ENCODE measurements at places on chromosomes 11 and 22.

DNA sequence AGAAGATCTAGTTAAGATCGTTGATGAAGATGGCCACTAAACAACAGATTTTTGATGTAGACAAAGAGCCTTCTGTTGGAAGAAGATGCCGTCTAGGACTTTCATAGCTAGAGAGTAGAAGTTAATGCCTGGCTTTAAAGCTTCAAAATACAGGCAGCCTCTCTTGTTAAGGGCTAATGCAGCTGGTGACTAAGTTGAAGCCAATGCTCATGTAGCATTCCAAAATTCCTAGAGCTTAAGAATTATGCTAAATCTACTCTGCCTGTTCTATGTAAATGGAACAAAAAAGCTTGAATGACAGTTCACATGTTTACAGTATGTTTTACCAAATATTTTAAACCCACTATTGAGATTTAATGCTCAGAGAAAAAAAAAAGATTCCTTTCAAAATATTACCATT lies 492.6 kb downstream of the CNTN5 start:
- DNase-seq: peak; percentile 42

- DNase-seq: no peak
Measured at GRCh38 chr22:31106001-31106571, 1.3 kb downstream of the SELENOM start.

DNA sequence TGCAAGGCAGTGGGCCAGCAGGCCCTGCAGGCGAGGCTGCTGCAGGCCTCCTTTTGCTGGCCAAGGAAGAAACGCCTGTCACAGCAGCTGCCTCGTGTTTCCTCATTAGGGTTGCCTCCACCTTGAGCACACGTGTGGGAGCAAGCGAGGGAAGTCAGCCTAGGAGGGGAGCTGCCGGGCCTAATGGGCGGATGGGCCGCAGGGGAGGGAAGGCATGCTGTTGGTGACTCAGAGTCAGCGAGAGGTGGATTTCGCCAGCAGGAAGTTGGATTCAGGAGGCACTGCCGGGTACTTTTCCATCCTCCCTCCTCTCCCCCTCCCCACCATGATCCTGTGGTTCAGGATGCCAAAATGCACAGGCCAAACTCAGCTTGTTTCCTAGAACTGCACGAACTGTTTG lies 498.7 kb downstream of the METTL15 start:
- DNase-seq: peak; percentile 21

- DNase-seq: no peak
Measured at GRCh38 chr11:102577723-102578122, 47.2 kb upstream of the MMP7 start.

DNA sequence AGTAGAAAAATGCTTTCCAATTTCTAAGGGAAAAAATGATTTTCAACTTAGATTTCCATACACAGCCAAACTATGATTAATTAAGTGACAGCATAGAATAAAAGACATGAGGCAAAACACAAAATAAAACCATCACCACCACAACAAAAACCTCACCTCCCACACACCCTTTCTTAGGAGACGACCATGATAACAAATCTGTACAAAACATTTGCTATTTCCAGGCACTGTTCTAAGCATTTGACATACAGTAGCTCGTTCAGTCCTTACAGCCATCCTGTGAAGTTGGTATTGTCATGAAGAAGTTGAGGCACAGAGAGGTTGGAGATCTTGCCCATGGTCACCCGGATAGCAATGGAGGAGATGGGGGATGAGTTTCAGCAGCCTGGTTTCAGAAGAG lies 8.7 kb downstream of the SPI1 start:
- no peak for DNase-seq

DNA sequence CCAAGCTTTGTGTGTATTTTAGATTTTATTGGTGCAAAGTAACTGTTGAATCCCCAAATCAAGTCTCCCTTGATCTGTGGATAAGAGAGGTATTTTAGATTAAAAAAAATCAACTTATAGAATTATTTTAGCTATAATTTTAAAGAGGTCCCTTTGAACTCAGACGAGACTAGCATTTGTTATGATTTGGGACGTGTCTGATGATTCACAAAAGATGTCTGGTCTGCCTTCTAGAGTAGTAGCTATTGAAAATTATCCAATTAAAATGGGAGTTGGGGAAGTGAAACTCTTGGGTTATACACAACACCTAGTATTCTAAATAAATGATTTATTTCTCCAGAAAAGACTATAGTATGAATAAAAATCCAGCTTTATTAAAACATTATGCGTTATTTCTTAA lies 227.9 kb upstream of the GRIA4 start:
- DNase-seq: no peak

- peak; percentile 2 for DNase-seq
Measured at GRCh38 chr11:19187114-19187832, 14.5 kb downstream of the CSRP3 start.

DNA sequence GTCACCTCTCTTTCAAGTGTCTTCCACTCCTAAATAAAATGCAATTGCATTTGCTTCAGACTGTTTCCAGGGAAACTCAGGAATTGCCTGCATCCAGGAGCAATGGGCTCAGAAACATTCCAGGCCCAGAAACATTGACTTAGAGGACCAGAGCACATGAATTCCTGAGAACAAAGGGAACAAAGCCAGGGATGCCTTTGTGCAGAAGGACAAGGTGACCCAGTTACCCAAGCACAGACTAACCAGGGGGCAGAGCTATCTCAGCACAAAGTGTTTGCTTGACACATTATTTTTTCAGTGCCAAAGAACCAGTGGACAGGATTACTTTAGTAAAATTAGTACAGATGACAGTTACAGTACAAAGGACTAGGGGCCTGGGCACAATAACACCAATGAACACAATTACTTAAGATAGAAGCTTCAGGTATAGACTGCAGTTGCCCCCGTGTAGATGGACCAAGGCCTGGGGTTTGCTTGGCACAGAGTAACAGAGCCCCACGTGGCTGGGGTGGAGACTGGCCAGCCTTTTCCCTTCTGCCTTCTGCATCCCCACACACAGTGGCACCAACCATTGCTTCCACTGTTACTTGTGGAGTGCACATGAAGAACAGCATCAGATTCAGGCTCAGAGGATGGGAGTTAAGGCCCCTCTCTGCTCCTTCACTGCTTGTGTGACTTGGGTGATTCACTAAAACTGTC lies 500.8 kb downstream of the INSC start:
- DNase-seq: no peak

Measured in adipocyte (in vitro differentiated cells).